ENCODE measurements at places on chromosomes 1 and 21. TPM values are rescaled to one million over a fixed set of nuclear protein-coding genes. Genes with fewer than 3 reads are reported as not detected.

GRCh38 chr1:148318123-148318903 is 164.8 kb downstream of the PPIAL4G start:
- H3K4me1 ChIP-seq = peaks cover 5% of the 10 kb centered on the region
- H3K27ac ChIP-seq = no peak overlapping the region
- H3K27me3 ChIP-seq = no peaks in the 10 kb centered on the region
- no peak overlapping the region for H3K4me3 ChIP-seq
- no peak for DNase-seq

GRCh38 chr1:160748181-160748877 is 9.3 kb downstream of the SLAMF7 start:
- no peak overlapping the region for H3K27ac ChIP-seq
- DNase-seq = no peak
- peaks cover 16% of the 10 kb centered on the region for H3K27me3 ChIP-seq
- H3K4me3 ChIP-seq = no peak overlapping the region

- no peak overlapping the region for H3K27ac ChIP-seq
- H3K27me3 ChIP-seq = no peaks in the 10 kb centered on the region
- H3K4me1 ChIP-seq = no peaks in the 10 kb centered on the region
Measured at GRCh38 chr21:30434033-30434631, 4.1 kb downstream of the KRTAP13-4 start.

GRCh38 chr1:8096105-8097011 is 70.2 kb upstream of the ERRFI1 start:
- H3K4me3 ChIP-seq = no peak overlapping the region
- H3K27ac ChIP-seq = peak overlapping the region; percentile 88
- H3K36me3 ChIP-seq = no peaks in the 10 kb centered on the region
- peaks cover 53% of the 10 kb centered on the region for H3K4me1 ChIP-seq
- DNase-seq = peak; percentile 78

CR1L gene
- not detected for total RNA-seq

FAM177B gene
- not detected for total RNA-seq

Data from SJSA1 (cell line).